Omental fat pad (tissue), 4 donors: ENCODE measurements at places on chromosomes 3 and 15. TPM values are rescaled to one million over a fixed set of nuclear protein-coding genes. Genes with fewer than 3 reads are reported as not detected.
A peak's percentile ranks its signal among the peaks of the same experiment; 100 is the strongest.

GRCh38 chr3:40680685-40681657 lies 156.2 kb downstream of the ZNF621 start:
- DNase-seq: no peak

The CADPS gene
- total RNA-seq: 4.4 TPM

DNA sequence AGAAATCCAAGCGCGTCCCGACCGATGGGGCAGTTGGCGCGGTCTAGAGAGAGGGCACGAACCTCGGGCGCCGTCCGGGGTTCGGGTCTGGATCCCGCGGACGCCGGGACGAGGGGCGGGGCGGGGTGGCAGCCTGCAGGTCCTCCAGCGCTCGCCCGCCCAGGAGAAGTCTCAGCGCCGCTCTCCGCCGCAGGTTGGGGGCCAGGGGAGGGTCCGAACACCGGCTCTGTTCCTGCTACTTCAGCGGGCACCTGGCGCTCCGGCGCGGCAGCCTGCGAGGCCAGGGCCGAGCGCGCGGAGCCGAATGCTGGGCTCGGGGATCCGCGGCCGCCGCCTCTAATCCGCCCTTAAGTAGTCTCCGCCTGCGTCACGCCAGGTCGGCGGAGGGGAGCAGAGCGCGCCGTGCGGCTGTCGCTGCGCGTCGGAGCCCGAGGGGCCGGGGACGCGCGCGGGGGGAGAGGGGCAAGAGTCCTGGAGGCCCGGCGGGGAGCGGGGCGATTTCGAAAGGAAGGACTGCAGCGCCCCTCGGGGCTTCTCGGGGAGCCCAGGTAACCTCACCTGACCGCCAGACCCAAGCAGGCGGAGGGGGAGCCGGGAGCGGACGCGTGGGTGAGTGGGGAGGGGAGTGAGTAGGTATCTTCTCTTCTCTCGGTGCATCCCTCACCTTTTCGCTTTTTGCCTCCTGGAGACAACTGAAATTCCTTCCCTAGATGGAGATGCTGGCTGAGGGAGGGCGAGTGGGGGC lies at the start of gene GJD2:
TSS of gene GJD2 (minus strand) at position 325 of the 745 bp plus-strand sequence. CDS start 510 bp downstream, outside the sequence.
- DNase-seq: no peak

DNA sequence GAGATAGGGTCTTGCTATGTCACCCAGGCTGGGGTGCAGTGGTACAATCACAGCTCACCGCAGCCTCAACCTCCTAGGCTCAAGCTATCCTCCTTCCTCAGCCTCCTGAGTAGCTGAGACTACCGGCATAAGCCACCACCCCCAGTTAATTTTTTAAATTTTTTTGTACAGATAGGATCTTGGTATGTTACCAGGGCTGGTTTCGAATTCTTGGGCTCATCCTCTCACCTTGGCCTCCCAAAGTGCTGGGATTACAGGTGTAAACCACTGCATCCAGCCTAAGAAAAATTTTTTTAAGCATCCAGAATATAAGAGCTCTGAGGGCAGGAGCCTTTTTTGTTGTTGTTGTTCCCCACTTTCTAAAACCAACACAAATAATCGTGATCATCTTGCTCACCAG lies 14.4 kb upstream of the MAP6D1 start:
- DNase-seq: no peak

GRCh38 chr3:189734061-189734460 lies 102.9 kb downstream of the TP63 start:
- no peak for DNase-seq

The SLC38A3 gene
- total RNA-seq: 0.56 TPM

DNA sequence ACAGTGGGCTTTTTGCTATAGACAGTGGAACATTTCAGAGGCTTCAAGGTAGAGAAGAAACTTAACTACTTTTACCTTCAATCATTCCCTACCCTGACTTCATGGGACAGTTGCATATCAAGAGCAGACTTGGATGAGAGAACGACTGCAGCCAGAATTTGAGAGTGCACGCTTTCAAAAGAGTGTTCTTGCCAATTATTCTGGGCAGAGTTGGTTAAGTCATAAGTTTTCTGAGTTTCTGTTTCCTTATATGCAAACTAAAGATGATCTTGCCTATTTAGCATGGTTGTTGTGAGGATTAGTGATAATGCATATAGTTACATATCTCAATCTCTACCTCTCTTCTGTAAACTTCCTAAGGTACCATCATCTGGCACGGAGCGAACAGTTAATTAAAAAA lies 7.6 kb downstream of the SLC9A9 start:
- DNase-seq: no peak

DNA sequence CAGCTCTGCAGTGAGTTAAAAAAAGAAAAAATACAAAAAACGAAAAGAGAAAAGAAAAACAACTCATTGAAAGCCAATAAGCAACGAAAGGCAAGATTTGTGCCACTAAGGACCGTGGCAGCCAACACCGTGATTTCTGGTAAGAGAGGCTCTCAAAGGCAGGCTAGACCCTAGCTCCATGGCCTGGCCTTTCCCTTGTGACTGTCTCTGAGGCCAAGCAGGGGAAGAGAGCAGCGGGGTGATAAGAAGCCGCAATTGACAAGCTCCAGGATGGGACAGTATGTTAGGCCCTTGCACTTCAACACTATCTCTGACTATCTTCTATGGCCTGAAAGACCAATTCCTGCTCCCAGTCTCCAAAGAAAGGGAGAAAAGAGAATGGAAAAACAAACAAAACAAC lies 12.4 kb downstream of the APOD start:
- DNase-seq: no peak

DNA sequence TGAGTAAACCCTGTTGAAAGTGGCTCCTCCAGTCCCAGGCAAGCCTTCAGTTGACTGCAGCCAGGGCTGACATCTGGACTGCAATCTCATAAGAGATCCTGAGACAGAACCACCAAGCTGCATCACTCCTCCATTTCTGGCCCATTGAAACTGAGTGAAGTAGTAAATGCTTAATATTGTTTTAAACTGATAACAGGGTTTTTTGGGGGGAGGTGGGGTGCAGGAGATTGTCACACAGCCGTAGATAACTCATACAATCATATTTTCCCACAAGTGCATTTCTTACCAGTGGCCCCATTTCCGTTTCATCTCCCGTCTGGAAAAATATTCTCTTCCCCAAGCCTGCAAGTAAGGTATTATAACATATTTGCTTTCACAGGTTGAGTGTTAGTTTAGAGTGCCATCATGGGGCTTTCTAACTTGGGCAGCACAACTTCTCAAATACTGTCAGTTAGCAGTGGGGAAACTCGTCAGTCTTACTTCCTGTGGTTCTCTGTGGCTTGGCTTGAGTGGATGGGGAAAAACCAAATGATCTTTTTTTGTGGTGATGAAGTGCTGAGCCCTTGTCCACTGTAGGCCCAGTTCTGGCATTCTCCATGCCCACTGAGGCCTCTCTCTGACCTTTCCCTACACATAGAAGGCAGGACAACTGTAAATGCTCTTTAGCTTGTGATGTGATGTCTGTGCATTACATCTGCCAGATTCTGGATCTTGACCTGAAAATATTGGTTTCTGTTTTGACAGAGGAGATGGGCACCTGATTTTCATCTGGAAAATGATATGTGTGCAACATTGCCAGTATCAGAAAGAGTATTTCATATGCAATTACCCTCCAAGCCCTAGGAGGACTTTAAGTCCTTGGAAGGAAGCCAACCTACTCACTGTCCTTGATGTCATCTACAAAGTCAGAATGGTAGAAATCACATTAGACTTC lies 90.1 kb upstream of the BHLHE40 start:
- no peak for DNase-seq

DNA sequence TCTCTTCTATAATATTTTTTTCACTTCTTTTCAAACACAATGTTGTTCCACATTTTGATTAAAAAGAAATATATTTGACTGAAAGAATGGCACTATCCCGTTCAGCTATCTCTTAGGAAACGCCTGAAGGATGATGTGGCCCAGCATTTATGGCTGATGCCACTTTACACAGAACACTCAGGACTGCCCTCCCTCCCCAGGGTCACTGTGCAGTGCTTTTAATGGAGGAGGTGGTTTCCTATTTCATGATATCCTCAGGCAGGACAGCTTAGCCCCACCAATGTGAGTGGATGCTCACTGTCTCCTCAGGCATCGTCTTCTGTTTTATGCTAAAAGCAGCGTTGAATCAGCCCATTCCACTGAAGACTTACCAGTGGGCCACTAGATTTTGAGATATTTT lies 135.9 kb downstream of the KCNAB1 start:
- DNase-seq: no peak

DNA sequence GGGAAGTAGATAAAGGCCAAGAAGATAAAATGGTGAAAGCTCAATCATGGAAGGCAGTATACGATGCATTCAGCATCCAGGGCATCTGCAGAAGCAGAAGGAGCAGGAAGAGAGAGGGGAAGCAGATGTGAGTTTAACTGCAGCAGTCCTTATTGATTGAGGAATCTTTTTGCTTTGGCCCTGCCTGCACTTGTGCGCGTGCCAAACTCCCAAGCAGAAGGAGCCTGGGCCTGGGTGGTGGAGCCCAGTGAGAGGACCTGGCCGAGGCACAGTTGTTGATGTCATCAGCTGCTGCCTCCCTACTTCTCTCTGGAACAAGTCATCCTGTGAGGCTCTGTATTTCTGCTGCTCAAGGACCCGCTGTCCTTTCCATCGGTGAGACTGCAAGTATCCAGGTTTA lies 65.5 kb upstream of the ROPN1 start:
- DNase-seq: no peak

DNA sequence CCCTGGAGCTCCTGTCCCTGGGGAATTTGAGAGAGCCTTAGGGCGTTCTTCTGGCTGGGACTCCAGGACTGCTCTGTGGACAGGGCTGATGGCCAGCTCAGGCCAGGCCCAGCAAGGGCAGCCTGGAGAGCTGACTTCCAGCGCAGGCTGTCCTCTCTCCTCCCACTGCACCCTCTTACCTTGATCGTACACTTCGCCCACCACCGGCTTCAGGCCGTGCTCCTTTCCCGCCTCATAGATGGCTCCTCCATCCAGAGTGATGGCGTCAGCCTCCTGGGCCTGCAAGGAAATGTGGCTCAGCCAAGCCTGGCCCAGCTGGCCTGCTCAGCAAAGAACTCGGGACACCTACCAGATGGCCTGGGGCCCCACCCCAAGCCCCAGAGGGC lies 3.1 kb downstream of the MELTF start:
- DNase-seq: no peak

The CLDN1 gene
- total RNA-seq: 2.7 TPM

GRCh38 chr3:52277071-52277964 lies 1.1 kb downstream of the WDR82 start:
- peak; percentile 58 for DNase-seq

DNA sequence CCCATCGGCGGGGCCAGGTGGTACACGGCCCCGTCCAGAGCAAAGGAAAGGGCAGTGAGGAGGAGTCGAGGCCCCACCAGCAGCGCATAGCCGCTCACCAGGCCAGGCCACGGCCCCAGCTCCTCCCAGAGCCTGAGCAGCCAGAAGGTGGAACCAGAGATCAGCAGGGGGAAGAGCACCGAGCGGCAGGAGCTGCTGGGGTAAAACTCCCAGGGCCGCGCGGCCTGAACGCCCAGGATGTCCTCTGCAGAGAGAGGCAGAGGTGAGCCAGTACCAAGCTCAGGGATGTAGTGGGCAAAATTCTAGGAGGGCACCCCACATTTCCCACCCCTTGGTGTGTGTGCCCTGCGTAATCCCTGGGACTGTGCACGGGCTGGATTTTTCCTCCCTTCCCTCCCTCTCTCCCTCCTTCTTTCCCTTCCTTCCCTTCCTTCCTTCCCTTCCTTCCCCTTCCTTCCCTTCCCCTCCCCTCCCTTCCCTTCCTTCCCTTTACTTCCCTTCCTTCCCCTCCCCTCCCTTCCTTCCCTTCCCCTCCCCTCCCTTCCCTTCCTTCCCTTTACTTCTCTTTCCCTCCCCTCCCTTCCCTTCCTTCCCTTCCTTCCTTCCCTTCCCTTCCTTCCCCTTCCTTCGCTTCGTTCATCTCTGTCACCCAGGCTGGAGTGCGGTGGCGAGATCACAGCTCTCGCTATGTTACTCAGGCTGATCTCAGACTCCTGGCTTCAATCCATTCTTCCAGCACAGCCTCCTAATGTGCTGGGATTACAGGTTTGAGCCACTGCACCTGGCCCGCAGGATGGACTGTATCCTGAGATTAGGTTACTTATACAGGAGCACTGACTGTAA lies 6.3 kb upstream of the NCBP2 start:
- no peak for DNase-seq

- no peak for DNase-seq
Measured at GRCh38 chr3:81793410-81793809, 32.0 kb upstream of the GBE1 start.

DNA sequence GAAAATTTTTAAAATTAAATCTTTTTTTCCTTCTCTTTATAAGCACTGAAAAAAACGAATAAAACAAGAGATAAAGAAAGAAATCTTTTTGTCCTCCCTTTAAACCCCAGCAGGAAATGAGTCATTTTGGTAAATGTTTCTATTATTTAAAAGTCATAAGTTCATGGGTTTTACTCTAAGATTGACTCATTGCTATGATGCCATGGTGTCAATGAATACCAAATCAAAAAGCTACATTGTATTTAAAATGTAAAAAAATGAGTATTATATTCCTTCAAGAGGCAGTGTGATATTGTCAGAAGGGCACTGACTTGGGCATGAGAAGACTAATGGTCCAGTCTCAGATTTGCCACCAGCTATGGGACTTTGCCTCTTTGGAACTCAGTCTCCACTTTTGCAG lies 303.4 kb upstream of the DNAJC19 start:
- no peak for DNase-seq

- DNase-seq: no peak
Measured at GRCh38 chr3:192091831-192092230, 630.9 kb downstream of the PYDC2 start.
